ENCODE measurements at places on chromosomes 16 and 17.

DNA sequence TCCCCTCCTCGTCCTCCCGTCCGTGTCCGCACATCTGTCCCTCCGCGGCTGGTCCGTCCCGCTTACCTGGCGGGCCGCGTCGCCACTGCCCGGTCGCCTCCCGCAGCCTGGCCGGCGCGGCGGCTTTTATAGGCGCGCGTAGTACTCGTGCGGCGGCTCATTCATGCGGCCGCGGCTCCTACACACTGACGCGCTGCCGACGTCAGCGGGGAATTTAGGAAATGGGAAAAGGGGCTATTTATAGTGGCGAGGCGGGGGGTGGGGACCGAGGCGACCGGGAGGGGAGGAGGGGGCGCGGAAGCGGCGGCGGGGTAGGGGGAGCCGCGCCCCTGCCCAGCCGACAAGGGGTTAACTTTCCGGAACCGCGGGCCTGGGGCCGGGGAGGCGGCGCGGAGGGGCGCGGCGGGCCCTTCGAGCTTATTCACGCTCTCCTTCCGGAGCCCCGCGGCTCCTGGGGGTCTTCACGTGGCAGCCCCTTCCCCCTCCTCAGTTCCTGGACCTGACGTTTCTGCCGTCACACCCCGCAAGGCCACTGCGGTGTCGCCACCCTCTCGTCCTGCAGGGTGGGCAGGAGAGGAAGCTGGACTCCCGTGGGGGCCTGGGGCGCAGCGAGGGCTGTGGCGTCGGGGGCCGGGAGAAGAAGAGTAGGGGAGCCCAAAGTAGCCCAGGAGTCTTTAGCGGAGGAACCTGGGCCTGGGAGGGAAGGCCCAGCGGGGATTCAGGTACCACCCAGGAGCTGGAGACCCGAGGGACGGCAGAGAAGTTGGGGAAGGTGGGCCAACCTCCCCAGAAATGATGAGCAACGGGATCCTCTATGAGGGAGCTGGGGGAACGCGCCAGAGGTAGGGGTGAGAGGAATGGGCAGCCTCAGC is 3.6 kb upstream of the HIC1 start:
- no peak for DNase-seq

DNA sequence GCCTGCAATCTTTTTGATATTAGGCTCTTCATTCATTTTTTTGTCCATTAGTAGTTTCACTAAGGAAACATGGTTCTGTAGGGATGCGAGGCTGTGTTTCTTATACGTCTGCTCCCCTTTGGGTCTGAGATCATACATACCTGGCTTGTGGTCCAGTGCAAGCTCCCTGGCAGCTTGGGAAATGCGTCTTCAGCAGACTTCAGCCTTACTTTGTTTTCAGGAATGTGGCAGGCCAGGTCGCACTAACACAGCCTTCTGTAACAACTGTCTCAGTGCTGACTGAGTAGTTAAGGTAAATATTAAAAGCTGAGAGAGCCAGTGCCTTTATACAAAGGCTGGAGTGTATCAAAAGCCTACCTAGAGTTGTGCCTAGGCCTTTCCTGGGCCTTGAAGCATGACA is 970.5 kb upstream of the EEF2KMT start:
- no peak for DNase-seq

DNA sequence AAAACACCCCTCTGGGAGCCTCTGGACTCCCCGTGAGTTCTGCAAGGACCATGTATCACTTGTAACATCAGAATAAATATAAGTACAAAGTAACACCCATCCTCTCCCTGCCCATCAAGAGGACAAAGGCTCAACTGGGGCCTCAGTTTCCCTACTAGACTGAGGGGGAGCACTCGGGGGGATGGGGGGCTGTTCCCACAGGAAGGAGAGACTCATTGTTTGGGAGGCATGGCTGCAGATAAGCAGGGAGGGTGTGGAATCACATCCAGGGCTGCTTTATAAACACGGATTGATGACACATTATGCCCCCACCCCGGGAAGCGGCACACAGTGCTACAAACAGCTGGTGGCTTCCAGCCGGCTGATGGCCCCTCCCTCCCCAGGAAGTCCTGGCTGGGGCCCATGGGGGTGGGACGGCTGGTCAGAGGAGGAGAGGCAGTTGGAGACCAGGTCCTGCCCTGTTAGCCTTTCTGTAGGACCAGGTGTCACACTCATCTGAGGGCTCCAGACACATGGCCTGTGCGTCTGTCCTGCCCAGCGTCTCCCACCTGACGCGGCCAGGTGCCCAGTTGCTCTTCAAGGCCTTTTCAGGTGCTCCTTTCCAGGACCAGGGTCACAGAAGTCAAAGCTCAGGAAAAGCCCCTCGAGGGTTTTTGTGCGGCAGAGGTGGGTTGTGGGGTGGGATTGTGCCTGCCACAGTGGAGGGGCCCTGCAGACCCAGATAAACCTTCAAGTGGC is 1.3 kb upstream of the MPG start:
- DNase-seq: no peak

- DNase-seq: no peak
Observed at GRCh38 chr16:84973776-84974523, 37.4 kb downstream of the ZDHHC7 start.

DNA sequence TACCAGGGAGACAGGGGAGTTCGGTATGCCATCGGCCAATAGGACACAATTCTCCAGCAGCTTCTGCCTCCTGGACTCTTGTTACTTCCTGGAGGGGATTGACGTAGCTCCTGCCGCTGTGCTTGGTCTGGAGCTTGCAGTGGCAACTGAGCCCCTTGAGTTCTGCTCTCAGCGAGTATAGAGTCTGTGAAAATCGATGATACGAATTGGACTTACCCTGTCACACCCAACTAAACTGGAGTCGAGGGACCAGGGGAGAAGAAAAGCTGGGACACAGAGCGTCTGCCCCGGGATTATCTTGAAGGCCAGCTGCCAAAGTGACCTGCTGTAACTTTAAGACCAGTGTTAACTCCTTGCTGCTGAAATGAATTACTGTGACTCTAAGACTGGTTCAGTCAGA is 22.2 kb downstream of the SEC14L1 start:
- no peak for DNase-seq

DNA sequence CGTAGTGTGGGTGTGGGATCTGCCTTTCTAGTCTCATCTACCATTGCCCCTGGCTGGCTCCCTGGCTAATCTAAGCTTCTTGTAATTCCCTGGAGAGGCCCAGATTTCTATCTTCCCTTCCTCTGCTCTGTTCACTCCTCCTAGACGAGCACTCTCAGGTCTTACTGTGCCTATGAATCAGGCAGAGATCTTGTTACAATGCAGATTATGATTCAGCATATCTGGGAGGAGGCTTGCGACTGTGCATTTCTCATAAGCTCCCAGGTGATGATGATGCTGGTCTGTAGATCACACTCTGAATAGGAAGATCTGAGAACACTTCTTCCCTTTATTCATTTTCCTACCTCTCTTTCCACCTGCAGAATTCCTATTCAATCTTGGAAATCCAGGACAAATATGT is 200.1 kb downstream of the CBLN1 start:
- DNase-seq: no peak

DNA sequence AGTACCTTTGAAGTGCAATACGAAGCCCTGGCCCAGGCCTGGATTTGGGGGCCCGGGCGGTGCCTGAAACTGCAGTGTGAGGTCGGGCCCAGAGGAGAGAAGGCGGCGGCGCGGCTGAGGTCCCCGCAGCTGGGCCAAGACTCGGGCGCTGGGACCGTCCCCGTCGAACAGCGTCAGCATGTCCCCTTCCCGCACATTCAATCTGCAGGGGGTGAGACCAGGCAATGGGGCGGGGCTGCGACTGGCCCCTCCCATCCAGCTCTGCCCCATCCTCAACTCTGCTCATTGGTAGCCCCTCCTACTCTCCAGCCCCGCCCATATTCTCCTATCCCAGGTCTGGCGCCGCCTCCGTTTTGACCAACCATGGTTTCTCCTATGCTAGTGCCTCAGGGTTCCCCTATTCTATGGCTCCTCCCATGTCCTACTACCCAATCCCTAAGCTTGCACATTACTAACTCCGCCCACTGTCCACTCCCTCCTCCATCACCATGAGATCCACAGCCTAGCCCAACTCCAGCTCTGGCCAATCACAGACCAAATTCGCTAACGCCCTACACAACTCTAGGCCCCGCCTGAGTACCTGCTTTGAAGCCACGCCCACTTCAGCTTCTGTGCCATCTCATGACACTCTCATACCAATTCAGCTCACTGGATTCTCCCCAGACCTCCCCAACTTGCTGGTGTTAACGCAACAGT is 14.4 kb upstream of the CDIPT start:
- no peak for DNase-seq

- no peak for DNase-seq
Observed at GRCh38 chr16:81526935-81527334, 82.3 kb downstream of the CMIP start.

DNA sequence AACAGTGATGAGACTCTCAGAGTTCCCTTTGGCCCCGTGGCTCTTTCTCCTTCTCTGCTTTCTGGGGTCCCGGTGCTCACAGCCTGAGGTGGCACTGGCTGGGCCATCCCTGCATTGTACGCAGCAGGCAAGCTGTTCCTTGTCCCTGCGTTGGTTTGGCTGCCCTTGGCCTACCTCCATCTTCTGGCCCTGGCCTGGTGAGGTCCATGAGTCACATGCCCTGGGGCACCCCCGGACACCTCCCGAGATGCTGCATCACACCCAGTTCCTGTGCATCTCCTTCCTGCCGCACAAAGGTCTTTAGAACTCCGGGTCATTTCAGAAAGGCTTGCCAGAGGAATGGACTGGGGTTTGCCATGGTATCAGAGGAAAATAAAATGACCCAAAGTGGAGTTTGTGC is 9.5 kb downstream of the SULT1A2 start:
- DNase-seq: no peak

DNA sequence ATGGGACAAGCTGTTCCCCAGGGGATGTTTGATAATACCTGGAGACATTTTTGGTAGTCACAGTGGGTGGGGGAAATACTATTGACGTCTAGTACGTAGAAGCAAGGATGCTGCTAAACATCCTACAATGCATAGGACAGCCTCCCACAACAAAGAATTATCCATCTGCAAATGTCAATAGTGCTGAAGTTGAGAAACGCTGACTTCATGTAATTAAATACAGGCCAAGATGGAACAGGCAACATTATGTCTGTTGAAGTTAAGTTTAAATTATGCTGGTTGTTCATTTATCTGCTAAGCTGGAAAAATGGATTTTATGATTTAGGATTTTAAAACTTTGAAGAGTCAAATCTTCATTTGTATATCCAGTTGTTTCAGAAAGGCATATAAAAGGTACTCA is 341.2 kb upstream of the DYNLRB2 start:
- DNase-seq: no peak
